Effector memory CD4-positive, alpha-beta T cell (primary cell): ENCODE measurements at places on chromosomes 11 and 22.

GRCh38 chr11:83367745-83368144, 81.6 kb upstream of the CCDC90B start:
- no peaks in the 10 kb centered on the region for H3K36me3 ChIP-seq
- H3K4me3 ChIP-seq = no peak overlapping the region
- DNase-seq = no peak
- H3K27ac ChIP-seq = no peak overlapping the region
- H3K4me1 ChIP-seq = no peaks in the 10 kb centered on the region

DNA sequence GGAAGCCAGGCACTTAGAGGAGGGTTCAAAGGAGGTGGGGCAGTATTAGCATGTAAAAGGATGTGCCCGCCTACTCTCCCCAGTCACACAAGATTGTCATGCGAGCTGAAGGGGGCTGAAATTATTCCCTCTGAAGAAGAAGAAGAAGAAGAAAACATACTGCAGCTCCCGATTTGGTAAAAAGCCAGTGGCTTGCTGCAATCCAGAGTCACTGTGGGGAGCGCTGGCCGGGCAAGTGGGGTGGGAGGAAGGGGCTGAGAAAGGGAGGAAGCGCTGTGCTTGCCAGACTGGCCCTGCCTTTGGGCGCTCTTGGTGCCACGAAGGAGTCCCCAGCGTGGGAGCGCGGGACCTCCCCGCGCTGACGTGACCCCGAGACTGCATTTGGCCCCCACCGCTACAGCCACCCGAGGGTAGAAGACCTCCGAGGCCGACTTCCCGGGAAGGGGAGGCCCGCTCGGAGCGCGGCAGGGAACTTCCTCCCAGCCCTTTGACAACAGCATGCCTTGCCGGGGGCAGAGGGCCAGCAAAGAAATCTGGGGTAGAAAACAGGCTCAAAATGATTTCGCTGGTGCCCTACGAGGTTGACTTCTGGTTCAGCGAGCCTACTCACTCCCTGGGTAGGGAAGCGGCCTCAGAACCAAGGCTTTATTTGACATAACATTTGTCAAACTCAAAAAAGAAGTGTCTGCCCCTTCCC, 906.3 kb downstream of the DLG2 start:
- no peak overlapping the region for H3K27ac ChIP-seq
- no peaks in the 10 kb centered on the region for H3K27me3 ChIP-seq
- no peak overlapping the region for H3K4me3 ChIP-seq
- no peaks in the 10 kb centered on the region for H3K36me3 ChIP-seq
- H3K4me1 ChIP-seq = no peaks in the 10 kb centered on the region

GRCh38 chr11:11975201-11976092, 33.0 kb downstream of the DKK3 start:
- no peaks in the 10 kb centered on the region for H3K36me3 ChIP-seq
- H3K4me3 ChIP-seq = no peak overlapping the region
- H3K27me3 ChIP-seq = no peaks in the 10 kb centered on the region
- H3K27ac ChIP-seq = no peak overlapping the region
- DNase-seq = no peak
- H3K4me1 ChIP-seq = no peaks in the 10 kb centered on the region

GRCh38 chr22:39530692-39531331, 1.7 kb downstream of the RPS19BP1 start:
- H3K36me3 ChIP-seq = peaks cover 19% of the 10 kb centered on the region
- H3K27me3 ChIP-seq = no peaks in the 10 kb centered on the region
- no peak for DNase-seq
- no peak overlapping the region for H3K4me3 ChIP-seq
- peaks cover 59% of the 10 kb centered on the region for H3K4me1 ChIP-seq

GRCh38 chr11:119361056-119361787, 14.7 kb upstream of the MFRP start:
- DNase-seq = no peak
- H3K36me3 ChIP-seq = no peaks in the 10 kb centered on the region
- peaks cover 30% of the 10 kb centered on the region for H3K27me3 ChIP-seq
- peaks cover 14% of the 10 kb centered on the region for H3K4me1 ChIP-seq

DNA sequence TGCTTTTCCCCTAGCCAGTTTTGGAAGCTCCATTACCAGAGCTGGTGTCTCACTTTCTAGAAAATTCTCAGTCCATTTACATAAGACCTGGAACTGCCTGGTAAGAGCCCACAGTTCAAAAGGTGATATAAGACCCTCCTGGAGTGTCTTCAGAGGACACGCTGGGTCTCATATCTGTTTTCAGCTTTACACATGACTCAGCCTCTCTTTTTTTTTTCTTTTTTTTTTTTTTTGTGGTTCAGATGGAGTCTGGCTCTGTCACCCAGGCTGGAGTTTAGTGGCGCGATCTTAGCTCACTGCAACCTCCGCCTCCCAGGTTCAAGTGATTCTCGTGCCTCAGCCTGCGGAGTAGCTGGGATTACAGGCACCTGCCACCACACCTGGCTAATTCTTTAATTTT, 30.7 kb downstream of the WEE1 start:
- H3K4me1 ChIP-seq = peaks cover 10% of the 10 kb centered on the region
- no peaks in the 10 kb centered on the region for H3K36me3 ChIP-seq
- H3K27ac ChIP-seq = no peak overlapping the region
- no peaks in the 10 kb centered on the region for H3K27me3 ChIP-seq
- no peak overlapping the region for H3K4me3 ChIP-seq
- DNase-seq = no peak

GRCh38 chr11:46251954-46252353, 25.5 kb upstream of the CREB3L1 start:
- DNase-seq = no peak
- no peaks in the 10 kb centered on the region for H3K4me1 ChIP-seq
- H3K27me3 ChIP-seq = no peaks in the 10 kb centered on the region
- no peak overlapping the region for H3K27ac ChIP-seq

DNA sequence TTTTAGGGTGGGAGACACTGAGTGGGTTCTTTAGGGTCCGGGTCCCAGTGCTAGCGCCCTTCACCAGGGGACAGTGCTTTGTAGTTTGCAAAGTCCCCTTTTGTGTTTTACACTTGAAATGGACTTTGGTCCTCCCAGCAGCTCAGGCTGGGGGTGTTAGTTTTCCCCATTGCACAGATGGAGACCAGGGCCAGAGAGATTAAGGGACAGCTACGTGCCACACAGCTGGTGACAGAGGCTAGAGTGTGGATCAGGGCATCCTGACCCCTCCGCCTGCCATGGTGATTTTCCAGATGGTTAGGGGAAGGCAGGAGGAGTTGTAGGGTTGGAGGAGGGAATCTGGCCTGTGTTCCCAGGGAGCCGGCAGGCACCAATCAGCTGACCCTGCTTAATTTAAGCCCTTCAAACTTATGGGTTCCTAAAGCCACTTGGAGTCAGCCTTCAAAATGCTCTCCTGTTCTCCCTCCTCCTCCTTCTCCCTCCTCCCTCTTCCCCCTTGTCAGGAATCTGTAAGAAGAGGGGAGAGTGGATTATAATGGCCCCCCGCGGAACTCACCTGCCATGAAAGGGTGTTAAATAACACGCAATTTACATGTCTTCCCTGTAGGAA, 22.5 kb upstream of the MPPED1 start:
- no peak overlapping the region for H3K4me3 ChIP-seq
- DNase-seq = no peak
- H3K27ac ChIP-seq = no peak overlapping the region
- H3K4me1 ChIP-seq = peaks cover 9% of the 10 kb centered on the region

DNA sequence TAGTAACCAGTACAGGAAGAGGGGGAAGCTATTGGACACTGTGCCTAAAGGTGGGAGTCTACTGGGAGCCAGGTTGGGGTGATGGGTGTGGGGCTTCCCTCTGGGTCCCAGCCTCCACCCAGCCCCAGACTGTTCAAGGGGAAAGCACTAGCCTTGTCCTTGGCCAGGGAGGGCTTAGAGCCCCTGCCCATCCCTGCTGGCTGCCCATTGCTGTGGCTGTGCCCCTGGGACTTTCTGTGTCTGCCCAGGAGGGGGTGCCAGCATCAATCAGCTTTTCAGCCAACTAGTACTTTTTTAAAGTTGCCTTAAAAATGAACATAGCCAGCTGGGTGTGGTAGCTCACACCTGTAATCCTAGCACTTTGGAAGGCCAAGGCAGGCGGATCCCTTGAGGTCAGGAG, 19.9 kb downstream of the INCENP start:
- no peak for DNase-seq
- no peak overlapping the region for H3K27ac ChIP-seq
- peaks cover 58% of the 10 kb centered on the region for H3K36me3 ChIP-seq
- H3K4me3 ChIP-seq = no peak overlapping the region

DNA sequence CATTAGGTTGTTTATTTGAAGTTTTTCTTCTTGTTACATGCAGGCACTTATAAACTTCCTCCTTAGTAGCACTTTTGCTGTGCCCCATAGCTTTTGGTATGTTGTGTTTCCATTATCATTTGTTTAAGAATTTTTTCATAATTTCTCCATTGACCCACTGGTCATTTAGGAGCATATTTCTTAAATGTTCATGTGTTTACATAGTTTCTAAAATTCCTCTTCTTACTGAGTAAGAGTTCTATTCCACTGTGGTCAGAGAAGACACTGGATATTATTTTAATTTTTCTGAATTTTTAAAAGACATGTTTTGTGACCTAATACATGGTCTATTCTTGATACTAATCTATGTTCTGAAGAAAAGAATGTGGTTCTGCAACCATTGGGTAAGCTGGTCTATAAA, 333.0 kb downstream of the DDX10 start:
- H3K4me3 ChIP-seq = no peak overlapping the region
- DNase-seq = no peak
- no peaks in the 10 kb centered on the region for H3K4me1 ChIP-seq
- no peaks in the 10 kb centered on the region for H3K27me3 ChIP-seq
- H3K27ac ChIP-seq = no peak overlapping the region

DNA sequence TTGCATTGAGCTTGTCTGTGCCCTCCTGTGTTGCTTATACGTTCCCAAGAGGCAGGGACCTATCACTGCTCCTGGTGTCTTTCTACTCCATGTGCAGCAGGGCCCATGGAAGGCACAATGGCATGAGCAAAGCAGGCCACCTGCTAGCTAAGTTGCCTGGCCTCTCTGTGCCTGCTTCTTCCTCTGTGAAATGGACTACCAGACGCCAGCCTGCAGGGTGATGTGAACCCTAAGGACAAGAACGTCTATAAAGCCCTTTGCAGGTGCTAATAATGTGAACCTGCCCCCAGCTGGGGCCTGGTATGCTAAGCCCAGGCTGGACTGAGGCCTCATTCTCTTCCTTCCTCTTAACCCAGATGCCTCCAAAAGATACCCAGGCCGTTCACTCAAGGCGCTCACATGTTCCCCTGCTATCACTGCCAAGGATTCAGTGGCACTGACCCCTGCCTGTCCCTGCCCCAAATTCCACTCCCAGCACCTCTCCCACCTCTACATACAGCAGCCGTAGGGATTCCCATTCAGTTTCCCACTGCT, 4.0 kb downstream of the GUCD1 start:
- peaks cover 11% of the 10 kb centered on the region for H3K4me1 ChIP-seq
- no peaks in the 10 kb centered on the region for H3K27me3 ChIP-seq
- no peak overlapping the region for H3K4me3 ChIP-seq
- no peak for DNase-seq
- H3K27ac ChIP-seq = no peak overlapping the region

- no peaks in the 10 kb centered on the region for H3K36me3 ChIP-seq
- H3K4me1 ChIP-seq = no peaks in the 10 kb centered on the region
- DNase-seq = no peak
- no peak overlapping the region for H3K4me3 ChIP-seq
Observed at GRCh38 chr11:111774955-111775710, 8.9 kb upstream of the PPP2R1B start.

DNA sequence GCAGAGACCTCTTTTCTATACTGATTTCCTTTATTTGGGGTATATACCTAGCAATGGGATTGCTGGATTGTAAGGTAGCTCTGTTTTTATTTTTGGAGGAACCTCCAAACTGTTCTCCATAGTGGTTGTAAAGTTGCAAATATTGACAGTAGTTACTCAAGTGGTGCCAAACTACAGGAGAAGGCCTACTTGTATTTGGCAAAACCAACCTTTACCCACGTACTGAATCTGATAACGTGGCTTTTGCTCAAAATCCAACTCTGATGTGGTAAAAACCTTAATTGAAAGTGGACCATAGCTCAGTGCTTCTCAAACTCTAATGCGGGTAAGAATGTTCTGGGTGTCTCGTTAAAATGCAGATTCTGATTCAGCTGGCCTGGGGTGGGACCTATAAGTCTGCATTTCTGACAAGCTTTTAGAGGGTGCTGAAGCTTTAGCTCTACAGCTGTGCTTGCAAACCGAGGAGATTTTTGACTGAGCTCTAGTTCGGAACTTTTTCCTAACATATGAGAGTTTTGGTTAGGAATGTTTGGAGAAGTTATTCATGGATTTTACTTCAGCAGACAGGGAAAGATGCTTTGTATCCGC, 69.8 kb downstream of the PACS1 start:
- peaks cover 6% of the 10 kb centered on the region for H3K4me1 ChIP-seq
- H3K27me3 ChIP-seq = no peaks in the 10 kb centered on the region
- peaks cover 4% of the 10 kb centered on the region for H3K36me3 ChIP-seq
- DNase-seq = no peak
- no peak overlapping the region for H3K4me3 ChIP-seq
- H3K27ac ChIP-seq = no peak overlapping the region

DNA sequence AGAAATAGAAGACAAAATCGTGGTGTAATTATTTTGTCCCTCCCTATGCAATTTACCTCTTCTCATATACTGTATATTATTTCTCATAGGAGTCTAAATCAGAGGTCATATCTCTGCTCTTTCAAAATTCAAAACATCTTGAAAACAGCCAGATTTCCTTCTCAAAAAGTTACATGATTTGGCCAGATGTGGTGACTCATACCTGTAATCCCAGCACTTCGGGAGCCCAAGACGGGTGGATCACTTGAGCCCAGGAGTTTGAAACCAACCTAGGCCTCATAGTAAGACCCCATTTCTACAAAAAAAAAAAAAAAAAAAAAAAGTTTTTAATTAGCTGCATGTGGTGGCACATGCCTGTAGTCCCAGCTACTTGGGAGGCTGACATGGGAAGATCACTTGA, 29.0 kb upstream of the DNAJB7 start:
- H3K27me3 ChIP-seq = no peaks in the 10 kb centered on the region
- no peak overlapping the region for H3K4me3 ChIP-seq
- H3K27ac ChIP-seq = no peak overlapping the region
- no peaks in the 10 kb centered on the region for H3K4me1 ChIP-seq
- DNase-seq = no peak

DNA sequence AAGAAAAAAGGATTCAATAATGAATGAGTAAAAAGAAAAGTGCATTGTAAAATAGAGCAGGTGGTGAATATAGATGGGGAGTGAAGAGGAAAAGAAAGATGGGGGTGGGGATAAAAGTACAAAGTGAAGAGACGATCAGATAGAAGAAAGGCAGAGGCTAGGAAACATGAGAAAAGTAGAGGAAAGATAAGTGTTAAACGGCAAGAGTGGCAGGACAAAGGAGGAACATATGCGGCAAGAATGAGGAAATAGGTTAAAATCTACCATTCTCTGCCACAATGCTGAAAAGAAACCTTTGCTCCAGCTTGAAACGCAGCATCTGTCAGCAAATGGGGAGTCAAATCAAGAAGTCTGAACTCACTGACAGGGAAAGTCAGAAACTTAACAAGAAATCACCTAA, 6.8 kb downstream of the FUT4 start:
- no peak overlapping the region for H3K4me3 ChIP-seq
- H3K4me1 ChIP-seq = peaks cover 5% of the 10 kb centered on the region
- H3K27ac ChIP-seq = no peak overlapping the region
- DNase-seq = no peak

- no peaks in the 10 kb centered on the region for H3K4me1 ChIP-seq
- no peak for DNase-seq
- H3K4me3 ChIP-seq = no peak overlapping the region
- H3K27me3 ChIP-seq = no peaks in the 10 kb centered on the region
Observed at GRCh38 chr11:95175818-95176380, 55.1 kb downstream of the SESN3 start.
